ENCODE measurements at places on chromosomes 7 and 10.

GRCh38 chr7:45001138-45001694 lies 1.2 kb downstream of the CCM2 start:
- no peak for DNase-seq

DNA sequence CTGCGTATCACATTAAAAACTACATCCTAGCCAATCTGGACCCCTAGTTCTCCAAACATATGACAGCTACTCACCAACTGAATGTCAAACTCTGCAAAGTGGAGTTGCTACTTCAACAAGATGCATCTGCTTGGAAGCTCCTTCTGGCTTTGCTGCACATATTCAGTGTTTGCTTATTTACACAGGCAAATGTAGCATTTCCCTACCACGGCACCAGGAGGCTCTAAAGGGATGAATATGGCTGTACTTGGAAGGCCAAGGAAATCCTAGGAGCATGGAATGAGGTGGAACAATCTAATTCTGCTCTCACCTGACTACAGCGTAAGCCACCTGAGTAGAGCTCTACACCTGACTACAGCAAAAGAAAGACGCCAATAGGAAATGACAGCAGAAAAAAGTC lies 39.7 kb downstream of the MTPAP start:
- DNase-seq = no peak

GRCh38 chr10:81179805-81180452 lies 642.2 kb downstream of the SH2D4B start:
- DNase-seq = no peak

- no peak for DNase-seq
Measured at GRCh38 chr7:98251231-98251600, 816 bp downstream of the TECPR1 start.

GRCh38 chr10:118234683-118235082 lies 107.4 kb downstream of the FAM204A start:
- DNase-seq = no peak

DNA sequence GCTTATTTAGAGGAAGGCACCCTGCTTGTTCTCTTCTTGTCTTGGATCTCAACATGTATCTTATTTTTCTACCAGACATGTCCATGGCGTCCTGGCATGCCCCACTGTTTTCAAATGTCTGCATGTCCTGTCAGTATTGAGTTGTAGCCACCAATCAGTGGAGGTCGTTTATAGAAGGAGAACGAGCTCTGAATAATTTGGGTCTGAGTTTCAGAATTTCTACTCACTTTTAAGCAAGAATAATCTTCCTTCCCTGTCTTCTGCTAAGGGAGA lies 2.9 kb upstream of the HOXA13 start:
- DNase-seq = no peak

GRCh38 chr10:31994926-31995325 lies 61.3 kb downstream of the KIF5B start:
- no peak for DNase-seq

DNA sequence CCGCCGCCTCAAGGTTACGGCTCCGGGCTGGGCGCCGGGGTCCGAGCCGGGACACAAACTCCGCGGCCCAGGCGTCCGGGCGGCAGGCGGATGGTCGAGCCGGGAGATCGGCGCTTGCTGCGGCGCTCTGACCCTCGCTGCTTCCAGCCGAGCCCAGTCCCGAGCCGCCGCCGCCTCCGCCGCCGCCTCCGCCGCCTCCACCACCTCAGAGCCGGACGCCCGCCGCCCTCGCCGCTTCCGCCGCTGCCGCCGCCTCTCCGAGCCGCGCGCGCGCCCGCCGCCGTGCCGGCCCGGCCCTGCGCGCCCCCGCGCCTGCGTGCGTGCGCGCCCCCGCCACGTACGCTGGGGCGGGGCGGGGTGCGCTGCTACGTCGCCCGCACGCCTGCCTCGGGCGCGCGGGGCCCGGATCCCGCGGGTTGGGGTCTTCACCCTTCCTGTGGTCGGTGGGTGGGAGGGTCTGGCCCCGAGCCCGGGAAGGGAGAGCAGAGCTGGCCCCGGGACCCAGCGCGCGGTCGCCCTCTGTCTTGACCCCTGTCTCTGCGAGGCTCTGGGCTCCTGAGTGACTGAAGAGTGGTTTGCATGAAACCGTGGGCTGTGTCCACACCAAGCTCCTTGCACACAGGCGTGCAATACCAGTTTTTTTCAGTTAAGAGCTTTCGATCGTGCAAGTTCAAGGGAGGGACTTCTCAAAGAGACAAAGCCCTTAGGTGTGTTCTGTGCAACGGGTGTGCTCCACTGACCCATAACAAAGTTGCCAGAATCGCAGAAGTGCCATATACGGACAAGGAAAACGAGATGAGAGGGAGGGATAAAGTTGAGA lies at the start of gene SMURF1:
Gene SMURF1 (minus strand): TSS at position 256 of the 820 bp plus-strand sequence. CDS start 328 bp downstream, outside the sequence.
- DNase-seq = peak; percentile 82

GRCh38 chr10:132653721-132654120 lies 116.1 kb downstream of the INPP5A start:
- no peak for DNase-seq

- DNase-seq = no peak
Measured at GRCh38 chr10:29540016-29540415, 94.8 kb downstream of the SVIL start.

GRCh38 chr10:124677749-124678556 lies 66.2 kb downstream of the FAM53B start:
- DNase-seq = no peak

- no peak for DNase-seq
Measured at GRCh38 chr10:116768786-116769185, 26.4 kb upstream of the HSPA12A start.

GRCh38 chr10:31721096-31721495 lies 207.5 kb downstream of the ARHGAP12 start:
- DNase-seq = no peak

- no peak for DNase-seq
Measured at GRCh38 chr10:11551916-11552602, 59.4 kb downstream of the USP6NL start.

- DNase-seq = no peak
Measured at GRCh38 chr7:121313793-121314676, 14.8 kb upstream of the WNT16 start.

GRCh38 chr10:27784272-27784671 lies 38.7 kb upstream of the MKX start:
- no peak for DNase-seq

- peak; percentile 62 for DNase-seq
Measured at GRCh38 chr10:132187430-132188138, 836 bp downstream of the DPYSL4 start.

- no peak for DNase-seq
Measured at GRCh38 chr7:16171928-16172327, 249.4 kb downstream of the CRPPA start.

DNA sequence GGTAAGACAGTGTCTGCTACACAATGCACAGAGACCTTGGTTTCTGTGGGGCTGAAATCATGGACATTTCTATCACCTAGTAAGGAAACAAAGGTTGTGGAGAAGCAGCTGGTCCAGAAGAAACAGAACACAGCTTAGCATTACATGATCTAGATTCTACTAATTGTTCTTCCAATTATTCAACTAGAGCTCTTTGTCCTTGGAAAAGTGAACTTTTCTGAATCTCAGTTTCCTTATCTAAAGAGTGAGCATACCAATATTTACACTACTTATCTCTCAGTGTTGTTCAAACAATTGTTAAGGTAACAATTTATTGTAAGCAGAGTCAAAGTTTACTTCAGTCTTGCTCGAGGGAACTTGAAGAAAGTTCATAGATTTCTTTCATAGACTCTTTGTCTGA lies 42.3 kb upstream of the TRIM24 start:
- DNase-seq = no peak

GRCh38 chr10:99804471-99804870 lies 22.0 kb downstream of the ABCC2 start:
- no peak for DNase-seq

DNA sequence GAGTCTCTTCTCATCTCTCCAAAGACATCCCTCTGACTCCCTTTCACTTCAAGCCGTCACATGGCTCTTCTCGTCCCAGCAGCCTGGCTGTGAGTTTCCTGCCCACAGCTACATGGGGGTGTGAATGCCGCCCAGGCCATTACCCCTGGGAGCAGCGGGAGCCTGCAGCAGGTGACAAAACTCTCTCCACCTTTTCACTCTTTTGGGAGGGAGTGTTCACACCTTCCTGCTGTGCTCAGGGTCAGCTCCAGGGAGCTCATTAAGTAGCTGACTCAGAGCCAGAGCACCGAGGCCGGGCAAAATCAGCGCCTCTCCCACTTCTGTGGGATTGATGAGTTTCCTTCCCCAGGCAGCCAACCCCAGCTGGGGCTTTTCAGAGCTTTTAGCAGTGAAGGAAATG lies 271.3 kb downstream of the TYW1 start:
- DNase-seq = no peak

GRCh38 chr7:1639071-1639470 lies 31.0 kb upstream of the ELFN1 start:
- no peak for DNase-seq

DNA sequence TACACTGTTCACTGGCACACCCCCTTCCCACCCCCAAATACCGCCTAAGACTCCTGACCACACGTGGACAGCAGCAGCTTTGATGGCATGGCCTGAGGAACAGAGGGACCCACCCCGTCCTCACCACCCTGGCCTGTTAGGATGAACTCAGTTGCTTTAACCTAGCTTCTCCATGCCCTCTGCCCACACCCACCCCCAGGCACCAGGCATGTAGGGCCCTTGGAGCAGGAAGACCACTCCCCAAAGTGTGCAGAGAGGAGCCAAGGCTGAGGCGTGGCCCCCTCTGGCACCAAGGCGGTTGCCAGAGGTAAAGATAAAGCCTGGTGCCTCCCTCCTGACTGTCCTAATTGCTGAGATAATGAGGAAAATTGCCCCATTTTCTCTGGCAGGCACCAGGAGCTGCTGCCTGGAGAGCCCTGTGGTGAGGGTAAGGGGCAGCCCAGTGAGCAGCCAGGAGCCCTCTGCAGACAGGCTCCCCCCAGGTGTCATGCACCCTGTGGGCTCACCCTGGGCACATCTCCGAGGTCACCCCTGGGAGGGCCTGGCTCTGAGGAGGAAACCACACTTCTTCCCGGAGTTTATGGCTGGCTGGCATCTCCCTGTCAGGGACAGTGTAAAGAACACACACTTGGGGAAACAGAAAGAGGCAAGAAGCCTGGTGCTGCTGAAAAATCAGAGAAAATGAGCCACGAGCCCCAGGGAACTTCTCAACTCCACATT lies 47.7 kb downstream of the LRRC20 start:
- DNase-seq = no peak

- no peak for DNase-seq
Measured at GRCh38 chr7:137753575-137753947, 93.2 kb downstream of the DGKI start.

GRCh38 chr10:110387617-110387982 lies 82.9 kb upstream of the SMNDC1 start:
- no peak for DNase-seq

- DNase-seq = no peak
Measured at GRCh38 chr7:158255156-158255555, 332.5 kb downstream of the PTPRN2 start.

DNA sequence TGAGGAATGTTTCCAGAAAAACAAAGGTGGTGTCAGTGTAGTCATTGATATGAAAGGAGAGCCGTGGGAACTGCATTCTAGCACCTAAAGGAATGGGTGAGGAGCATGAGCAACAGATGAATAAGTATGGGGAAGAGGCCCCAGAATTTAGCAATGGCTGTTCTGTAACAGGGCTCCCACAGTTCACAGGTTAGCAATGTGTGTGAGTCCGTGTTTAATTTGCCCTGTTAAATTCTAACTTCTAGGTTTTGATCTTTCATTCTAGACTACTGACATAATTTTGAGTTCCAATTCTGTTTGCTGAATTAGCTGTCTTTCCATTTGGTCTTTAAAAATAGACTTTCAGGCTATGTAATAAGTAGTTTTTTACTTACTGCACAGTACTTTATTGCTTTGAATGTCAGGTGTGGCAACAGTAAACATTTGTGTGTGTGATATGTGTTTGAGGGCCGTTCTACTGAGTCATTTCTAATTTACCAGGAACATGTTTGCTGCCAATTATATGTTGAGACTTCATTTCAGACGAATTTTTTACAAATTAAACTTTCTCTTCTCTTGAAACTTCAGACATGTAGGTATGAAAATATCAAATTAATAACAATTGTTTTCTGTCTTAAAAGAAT lies 8.8 kb downstream of the STK17A start:
- no peak for DNase-seq

GRCh38 chr10:111023060-111023459 lies 53.8 kb upstream of the ADRA2A start:
- DNase-seq = no peak

GRCh38 chr10:126705131-126705530 lies 34.6 kb upstream of the C10orf90 start:
- DNase-seq = no peak

DNA sequence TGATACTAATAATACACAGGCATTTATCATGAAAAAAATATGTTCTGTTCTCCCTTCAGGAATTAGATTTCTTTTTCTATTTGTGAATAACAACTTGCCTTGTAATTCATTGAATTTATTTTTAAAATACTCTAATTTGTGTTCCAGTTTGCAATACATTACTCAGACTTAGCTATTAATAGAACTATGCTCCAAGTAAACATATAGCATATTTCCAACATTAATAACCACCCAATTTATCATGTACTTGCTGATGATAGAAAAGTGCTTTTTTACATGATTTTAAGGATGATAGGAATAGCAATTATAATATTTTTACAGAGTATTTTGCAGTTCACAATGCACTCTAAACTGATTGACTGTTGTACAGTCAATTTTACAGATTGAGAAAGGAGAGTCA lies 338.8 kb upstream of the SEMA3D start:
- no peak for DNase-seq

DNA sequence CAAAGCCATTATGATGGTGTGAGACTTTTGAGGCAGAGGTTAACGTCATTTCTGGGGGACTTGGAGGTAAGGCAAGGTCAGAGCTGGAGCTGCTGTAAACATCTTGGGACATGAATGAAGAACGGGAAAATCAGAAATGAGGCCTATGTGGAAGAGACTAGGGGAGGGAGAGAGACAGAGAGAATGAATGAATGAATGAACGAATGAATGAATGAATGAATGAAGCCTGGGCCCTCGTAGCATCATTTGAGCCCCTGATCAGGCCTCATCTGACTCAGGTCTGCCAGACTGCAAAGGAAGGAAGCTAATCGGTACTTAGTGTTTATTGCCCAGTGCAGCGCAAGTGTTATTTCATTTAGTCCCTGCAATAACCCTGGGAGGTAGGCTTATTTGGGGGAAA lies 79.6 kb downstream of the SLIT1 start:
- no peak for DNase-seq

DNA sequence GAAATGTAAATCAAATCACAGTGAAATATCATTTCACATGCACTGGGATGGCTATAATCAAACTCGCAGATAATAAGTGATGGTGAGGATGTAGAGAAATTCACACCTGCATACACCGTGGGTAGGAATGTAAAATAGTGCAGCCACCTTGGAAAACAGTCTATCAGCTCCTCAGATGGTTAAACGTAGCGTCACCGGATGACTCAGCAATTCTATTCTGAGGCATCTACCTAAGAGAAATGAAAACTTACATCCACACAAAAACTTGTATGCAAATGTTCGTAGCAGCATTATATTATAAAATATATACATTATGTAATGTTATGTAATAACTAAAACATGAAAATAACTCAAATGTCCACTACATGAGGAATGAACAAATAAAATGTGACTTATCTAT lies 38.9 kb downstream of the SH3PXD2A start:
- no peak for DNase-seq

GRCh38 chr7:9242636-9243035 lies 809.2 kb downstream of the NXPH1 start:
- no peak for DNase-seq

GRCh38 chr7:50209461-50210135 lies 94.9 kb upstream of the IKZF1 start:
- DNase-seq = no peak

GRCh38 chr10:6346631-6347030 lies 143.9 kb downstream of the PFKFB3 start:
- DNase-seq = no peak

- no peak for DNase-seq
Measured at GRCh38 chr7:39051707-39052106, 74.0 kb downstream of the POU6F2 start.

Data from ecto neural progenitor cell (in vitro differentiated cells).